ENCODE measurements at places on chromosomes 13 and 19.

DNA sequence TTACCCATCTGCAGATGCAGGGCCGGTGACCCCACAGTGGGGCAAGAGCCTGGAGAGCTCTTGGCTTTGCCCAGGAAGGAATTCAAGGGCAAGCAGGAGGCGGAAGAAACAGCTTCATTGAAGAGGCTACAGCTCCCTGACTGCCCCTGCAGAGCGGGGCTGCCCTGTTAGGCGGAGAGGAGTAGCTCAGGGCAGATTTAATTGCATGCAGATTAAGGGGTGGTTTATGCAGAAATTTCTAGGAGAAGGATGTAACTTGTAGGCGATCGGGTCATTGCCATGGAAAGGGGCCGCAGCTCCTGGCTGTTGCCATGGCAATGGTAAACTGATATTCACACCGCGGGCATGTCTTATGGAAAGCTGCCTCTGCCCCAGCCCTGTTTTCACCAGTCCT, 94.1 kb downstream of the ATP11A start:
- H3K27me3 ChIP-seq, result no peaks in the 10 kb centered on the region
- peak; percentile 49 for DNase-seq
- H3K4me1 ChIP-seq, result peaks cover 9% of the 10 kb centered on the region
- H3K4me3 ChIP-seq, result no peak overlapping the region
- peaks cover 2% of the 10 kb centered on the region for H3K36me3 ChIP-seq

DNA sequence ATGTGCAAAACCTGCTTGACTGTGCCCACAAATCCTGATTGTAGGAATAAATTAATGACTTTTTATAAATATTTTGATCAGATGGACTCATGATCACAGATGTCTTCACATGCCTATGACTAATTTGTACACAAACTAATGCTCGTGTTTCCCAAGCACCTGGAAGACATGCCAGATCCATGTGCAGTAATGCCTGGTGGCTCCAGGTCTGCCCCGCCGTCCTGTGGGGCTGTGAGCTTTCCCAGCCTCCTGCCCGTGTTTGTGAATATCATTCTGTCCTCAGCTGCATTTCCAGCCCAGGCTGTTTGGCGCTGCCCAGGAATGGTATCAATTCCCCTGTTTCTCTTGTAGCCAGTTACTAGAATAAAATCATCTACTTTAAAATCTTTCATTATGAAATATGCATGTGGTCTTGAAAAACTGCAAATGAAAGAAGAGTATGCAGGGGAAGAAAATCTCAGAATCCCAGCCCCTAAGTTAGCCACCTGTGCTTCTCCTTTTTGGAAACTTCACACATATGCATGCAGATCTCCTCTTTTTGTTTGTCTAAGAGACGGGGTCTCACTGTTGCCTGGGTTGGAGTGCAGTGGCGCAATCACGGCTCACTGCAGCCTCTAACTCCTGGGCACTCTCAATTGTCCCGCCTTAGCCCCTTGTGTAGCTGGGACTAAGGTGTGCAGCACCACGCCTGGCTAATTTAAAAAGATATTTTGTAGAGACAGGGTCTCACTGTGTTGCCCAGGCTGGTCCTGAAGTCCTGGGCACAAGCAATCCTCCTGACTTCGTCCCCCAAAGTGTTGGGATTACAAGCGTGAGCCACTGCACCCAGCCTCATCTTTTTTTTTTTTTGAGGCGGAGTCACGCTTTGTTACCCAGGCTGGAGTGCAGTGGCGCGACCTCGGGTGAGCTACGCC, 6.2 kb downstream of the RPL28 start:
- H3K27me3 ChIP-seq, result no peaks in the 10 kb centered on the region
- no peak for DNase-seq
- H3K27ac ChIP-seq, result no peak overlapping the region

DNA sequence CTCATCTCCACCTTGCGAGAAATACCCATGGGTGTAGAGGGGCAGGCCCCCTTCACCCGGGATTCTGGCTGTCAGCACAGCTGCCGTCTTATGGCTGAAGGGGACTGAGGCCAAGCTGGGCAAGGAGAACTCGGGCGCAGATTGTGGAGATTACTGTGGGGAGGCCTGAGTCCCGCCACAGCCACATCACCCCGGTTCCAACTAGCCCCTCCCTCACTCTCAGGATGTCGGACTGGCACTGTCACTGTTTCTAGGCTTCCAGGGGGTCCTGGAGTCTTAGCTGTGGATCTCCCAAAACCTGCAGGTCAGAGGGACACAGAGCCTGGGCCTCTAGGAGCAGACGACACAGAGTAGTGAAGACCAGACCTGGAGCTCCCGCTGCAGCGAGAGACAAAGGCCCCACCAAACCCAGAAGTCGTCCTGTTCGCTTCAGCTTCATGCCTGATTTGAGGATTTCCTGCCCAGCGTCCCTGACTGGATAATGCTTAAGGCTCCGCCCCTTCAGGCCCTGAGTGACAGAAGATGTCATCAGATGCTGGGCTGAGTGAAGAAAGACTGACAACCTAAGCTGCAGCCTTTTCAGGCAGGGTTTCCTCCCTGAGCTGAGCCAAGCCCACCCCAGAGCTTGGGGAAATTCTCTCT, 55.8 kb downstream of the ZNF93 start:
- H3K27ac ChIP-seq, result no peak overlapping the region
- H3K4me3 ChIP-seq, result no peak overlapping the region
- peak; percentile 62 for DNase-seq
- no peaks in the 10 kb centered on the region for H3K4me1 ChIP-seq
- H3K27me3 ChIP-seq, result no peaks in the 10 kb centered on the region
- H3K36me3 ChIP-seq, result no peaks in the 10 kb centered on the region

DNA sequence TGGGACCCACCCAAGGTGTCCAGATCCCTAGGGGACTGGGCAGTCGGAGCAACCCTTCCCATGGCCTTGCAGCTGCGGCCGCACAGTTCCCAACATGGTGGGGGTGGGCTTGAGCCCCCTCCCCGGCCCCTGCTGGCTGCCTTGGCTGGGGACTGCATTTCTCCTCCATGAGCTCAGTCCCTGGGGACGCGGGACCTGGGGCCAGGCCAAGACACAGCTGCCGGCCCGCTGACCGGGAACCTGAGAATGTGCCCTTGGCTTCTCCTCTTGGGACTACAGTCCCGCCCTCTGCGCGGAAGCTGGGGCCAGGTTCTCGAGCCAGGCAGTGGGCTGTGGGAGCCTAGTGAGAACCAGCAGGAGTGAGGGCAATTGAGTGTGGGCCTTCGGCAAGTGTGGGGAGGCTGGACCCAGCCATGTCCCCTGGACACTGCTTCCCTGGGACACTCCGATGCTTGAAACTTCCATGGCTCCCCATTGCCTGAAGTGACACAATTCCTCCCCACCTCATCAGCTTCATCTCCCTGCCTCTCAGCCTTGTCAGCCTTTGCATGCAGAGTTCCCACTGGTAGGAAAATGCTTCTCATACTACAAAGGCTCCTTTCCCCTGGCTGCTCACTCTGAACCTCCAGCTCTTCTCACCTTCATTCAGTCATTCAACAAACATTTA, 13.1 kb upstream of the NOTCH3 start:
- no peak overlapping the region for H3K27ac ChIP-seq
- no peaks in the 10 kb centered on the region for H3K36me3 ChIP-seq
- peaks cover 30% of the 10 kb centered on the region for H3K4me1 ChIP-seq
- H3K4me3 ChIP-seq, result no peak overlapping the region

DNA sequence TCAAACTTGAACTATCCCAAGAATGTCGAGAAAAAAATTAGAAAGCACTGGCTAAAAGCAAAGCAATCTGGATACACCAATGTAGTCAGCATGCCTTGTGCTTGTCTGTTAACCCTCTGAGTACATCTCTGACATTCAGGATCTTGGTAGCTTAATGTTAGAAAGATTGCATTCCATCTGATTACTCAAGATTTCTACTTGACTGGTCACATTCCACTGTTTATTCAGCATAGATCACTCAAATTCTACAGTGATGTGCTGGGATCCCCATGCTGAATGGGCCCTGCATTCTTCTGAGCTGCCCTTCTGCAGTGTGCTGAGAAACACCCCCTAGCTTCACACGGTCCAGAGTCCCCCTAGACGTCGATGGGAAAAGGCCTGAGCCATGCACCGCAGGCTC, 295.4 kb upstream of the MAB21L1 start:
- H3K27ac ChIP-seq, result peak overlapping the region; percentile 56
- H3K36me3 ChIP-seq, result no peaks in the 10 kb centered on the region
- H3K4me3 ChIP-seq, result no peak overlapping the region

- no peaks in the 10 kb centered on the region for H3K36me3 ChIP-seq
- peaks cover 37% of the 10 kb centered on the region for H3K27me3 ChIP-seq
- H3K4me1 ChIP-seq, result no peaks in the 10 kb centered on the region
These were observed 19.8 kb upstream of the ATP11A start for GRCh38 chr13:112669881-112670499.

- H3K4me3 ChIP-seq, result no peak overlapping the region
- no peak for DNase-seq
- peaks cover 7% of the 10 kb centered on the region for H3K36me3 ChIP-seq
- no peaks in the 10 kb centered on the region for H3K27me3 ChIP-seq
- H3K27ac ChIP-seq, result no peak overlapping the region
These were observed 45.8 kb downstream of the MLLT1 start for GRCh38 chr19:6233827-6234511.

GRCh38 chr19:50224986-50225747, 21.7 kb downstream of the MYH14 start:
- H3K4me3 ChIP-seq, result no peak overlapping the region
- no peak overlapping the region for H3K27ac ChIP-seq
- H3K4me1 ChIP-seq, result no peaks in the 10 kb centered on the region

DNA sequence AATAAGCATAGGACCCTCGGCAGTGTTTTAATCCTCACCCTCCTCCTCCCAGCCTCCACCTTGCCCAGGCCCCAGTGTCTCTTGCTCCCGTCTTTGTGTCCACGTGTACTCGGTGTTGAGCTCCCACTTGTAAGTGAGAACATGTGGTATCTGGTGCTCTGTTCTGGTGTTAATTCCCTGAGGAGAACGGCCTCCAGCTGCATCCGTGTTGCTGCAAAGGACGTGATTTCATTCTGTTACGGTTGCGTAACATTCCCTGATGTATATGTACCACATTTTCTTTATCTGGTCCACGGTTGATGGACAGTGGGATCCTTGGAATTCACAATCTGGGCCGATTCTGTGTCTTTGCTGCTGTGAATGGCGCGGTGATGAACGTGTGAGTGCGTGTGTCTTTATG, 44.7 kb upstream of the TFDP1 start:
- H3K27me3 ChIP-seq, result no peaks in the 10 kb centered on the region
- peaks cover 46% of the 10 kb centered on the region for H3K36me3 ChIP-seq
- H3K4me1 ChIP-seq, result peaks cover 14% of the 10 kb centered on the region
- H3K4me3 ChIP-seq, result no peak overlapping the region
- H3K27ac ChIP-seq, result peak overlapping the region; percentile 23

GRCh38 chr13:110338441-110339101, 31.5 kb downstream of the COL4A2 start:
- H3K4me1 ChIP-seq, result peaks cover 94% of the 10 kb centered on the region
- H3K36me3 ChIP-seq, result peaks cover 38% of the 10 kb centered on the region
- peak overlapping the region; percentile 5 for H3K4me3 ChIP-seq
- H3K27ac ChIP-seq, result peak overlapping the region; percentile 97

- peaks cover 18% of the 10 kb centered on the region for H3K4me1 ChIP-seq
- H3K27me3 ChIP-seq, result no peaks in the 10 kb centered on the region
- H3K36me3 ChIP-seq, result peaks cover 16% of the 10 kb centered on the region
- no peak for DNase-seq
- no peak overlapping the region for H3K4me3 ChIP-seq
- H3K27ac ChIP-seq, result no peak overlapping the region
These were observed 26.3 kb upstream of the ZNF83 start for GRCh38 chr19:52664461-52664860.

DNA sequence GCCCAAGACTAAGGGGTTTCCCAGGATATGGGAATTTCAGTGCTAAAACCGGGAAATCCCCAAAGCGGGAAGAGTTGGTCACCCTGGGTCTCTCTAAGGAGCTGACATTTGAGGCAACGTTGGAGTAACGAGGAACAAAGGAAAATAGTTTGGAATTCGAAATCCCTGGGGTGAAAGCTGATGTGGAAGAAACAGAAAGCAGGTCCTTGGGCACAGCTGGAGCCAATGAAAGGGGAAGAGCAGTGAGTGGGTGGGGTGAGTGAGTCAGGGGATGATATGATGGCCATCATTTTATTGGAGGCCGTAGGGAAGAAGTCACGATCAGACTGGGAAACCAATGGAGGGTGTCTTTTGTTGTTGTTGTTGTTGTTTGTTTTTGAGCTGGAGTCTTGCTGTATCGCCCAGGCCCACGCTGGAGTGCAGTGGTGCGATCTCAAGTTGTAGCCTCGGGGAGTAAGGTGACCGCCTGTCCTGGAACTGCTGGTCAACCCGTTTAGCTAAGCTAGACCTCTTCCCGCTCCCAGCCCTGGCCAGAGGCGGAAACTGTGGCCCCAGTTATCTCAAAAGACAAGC, 3.4 kb upstream of the RFX2 start:
- H3K27ac ChIP-seq, result no peak overlapping the region
- H3K4me3 ChIP-seq, result no peak overlapping the region
- H3K4me1 ChIP-seq, result peaks cover 15% of the 10 kb centered on the region

GRCh38 chr19:30490760-30491159, 118.6 kb downstream of the ZNF536 start:
- H3K27ac ChIP-seq, result no peak overlapping the region
- H3K4me1 ChIP-seq, result no peaks in the 10 kb centered on the region
- no peaks in the 10 kb centered on the region for H3K36me3 ChIP-seq
- H3K4me3 ChIP-seq, result no peak overlapping the region
- no peaks in the 10 kb centered on the region for H3K27me3 ChIP-seq

GRCh38 chr13:48888613-48889012, 87.1 kb upstream of the FNDC3A start:
- DNase-seq, result no peak
- H3K36me3 ChIP-seq, result no peaks in the 10 kb centered on the region
- no peak overlapping the region for H3K4me3 ChIP-seq
- H3K4me1 ChIP-seq, result peaks cover 24% of the 10 kb centered on the region

DNA sequence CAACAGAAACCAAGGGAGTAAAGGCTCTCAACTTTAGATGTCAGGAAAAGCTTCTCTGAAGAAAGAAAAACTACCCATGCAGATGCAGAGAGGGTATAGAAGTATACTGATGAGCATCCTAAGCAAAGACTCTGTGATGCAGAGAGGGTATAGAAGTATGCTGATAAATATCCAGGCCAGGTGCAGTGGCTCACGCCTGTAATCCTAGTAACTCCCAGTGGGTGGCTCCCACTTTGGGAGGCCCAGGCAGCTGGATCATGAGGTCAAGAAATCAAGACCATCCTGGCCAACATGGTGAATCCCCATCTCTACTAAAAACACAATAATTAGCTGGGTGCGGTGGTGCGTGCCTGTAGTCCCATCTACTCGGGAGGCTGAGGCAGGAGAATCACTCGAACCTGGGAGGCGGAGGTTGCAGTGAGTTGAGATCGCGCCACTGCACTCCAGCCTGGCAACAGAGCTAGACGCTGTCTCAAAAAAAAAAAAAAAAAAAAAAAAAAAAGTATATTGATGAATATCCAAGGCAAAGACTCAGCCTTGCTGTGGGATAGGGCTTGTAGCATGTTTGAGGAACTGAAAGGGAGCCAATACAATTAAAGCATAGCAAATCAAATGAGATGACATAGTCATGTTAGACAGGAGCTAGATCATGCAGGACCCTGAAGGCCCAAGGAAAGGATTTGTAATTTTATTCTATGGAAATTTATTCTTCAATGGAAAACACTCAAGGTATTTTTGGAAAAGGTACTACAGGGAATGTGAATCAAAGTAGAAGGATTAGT, 14.9 kb downstream of the UBL3 start:
- no peak overlapping the region for H3K27ac ChIP-seq
- no peaks in the 10 kb centered on the region for H3K36me3 ChIP-seq
- H3K4me3 ChIP-seq, result no peak overlapping the region
- H3K27me3 ChIP-seq, result no peaks in the 10 kb centered on the region
- peaks cover 52% of the 10 kb centered on the region for H3K4me1 ChIP-seq

- no peak overlapping the region for H3K4me3 ChIP-seq
- no peak for DNase-seq
- H3K4me1 ChIP-seq, result no peaks in the 10 kb centered on the region
- no peaks in the 10 kb centered on the region for H3K36me3 ChIP-seq
These were observed 103.0 kb downstream of the SUCLA2 start for GRCh38 chr13:47898080-47898479.
